NCI-H510A (cell line): ENCODE measurements at places on chromosomes 7 and 10.

DNA sequence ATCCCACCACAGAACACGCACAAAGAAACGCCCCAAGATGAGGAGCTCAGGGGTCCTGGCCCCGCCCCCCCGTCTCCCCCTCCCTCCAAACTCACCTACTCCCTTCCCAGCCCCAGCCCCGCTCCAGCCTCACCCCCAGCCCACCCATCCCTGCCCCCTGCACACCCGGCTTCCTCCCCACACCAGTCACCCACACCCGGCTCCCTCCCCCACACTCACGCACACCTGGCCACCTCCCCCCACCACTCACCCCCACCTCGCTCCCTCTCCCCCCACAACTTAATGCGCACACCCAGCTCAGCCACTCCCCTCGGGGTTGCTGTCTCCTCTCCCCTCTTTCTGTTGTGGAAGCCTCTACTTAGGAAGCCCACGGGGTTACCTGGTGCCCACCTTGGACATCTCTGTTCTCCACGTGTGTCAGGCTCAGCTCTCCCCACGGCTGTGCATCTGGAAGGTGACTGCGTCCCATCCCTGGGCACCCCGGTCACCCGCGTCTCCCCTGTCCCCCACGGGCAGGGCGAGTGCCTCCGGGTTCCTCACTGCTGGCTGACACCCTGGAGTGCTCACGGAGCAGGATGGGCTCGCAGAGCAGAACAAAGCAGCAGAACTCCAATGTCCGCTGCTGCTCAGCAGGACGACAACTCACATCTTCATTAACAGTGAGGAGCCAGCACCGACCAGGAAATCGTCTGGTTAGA, 166.8 kb downstream of the USP6NL start:
- DNase-seq: no peak

DNA sequence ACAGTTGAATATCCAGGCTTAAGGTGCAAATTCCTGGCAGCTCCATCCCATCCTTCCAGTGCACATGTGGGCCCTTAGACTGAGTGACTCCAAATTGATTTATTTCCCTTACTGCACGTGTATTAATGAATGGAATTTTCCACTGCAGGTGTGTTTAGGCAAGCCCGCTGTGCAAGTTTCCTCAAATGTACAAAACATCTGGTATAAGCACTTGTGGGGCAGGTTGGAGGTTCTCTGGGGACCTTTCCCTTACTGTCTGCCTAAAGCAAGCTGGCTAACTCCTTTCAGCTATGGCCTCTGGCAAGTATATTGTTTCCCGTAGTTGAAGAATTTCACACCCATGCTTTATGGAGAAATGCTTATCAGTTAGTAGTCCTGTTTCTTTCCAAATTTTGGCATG, 25.3 kb upstream of the GIMAP6 start:
- DNase-seq: no peak

DNA sequence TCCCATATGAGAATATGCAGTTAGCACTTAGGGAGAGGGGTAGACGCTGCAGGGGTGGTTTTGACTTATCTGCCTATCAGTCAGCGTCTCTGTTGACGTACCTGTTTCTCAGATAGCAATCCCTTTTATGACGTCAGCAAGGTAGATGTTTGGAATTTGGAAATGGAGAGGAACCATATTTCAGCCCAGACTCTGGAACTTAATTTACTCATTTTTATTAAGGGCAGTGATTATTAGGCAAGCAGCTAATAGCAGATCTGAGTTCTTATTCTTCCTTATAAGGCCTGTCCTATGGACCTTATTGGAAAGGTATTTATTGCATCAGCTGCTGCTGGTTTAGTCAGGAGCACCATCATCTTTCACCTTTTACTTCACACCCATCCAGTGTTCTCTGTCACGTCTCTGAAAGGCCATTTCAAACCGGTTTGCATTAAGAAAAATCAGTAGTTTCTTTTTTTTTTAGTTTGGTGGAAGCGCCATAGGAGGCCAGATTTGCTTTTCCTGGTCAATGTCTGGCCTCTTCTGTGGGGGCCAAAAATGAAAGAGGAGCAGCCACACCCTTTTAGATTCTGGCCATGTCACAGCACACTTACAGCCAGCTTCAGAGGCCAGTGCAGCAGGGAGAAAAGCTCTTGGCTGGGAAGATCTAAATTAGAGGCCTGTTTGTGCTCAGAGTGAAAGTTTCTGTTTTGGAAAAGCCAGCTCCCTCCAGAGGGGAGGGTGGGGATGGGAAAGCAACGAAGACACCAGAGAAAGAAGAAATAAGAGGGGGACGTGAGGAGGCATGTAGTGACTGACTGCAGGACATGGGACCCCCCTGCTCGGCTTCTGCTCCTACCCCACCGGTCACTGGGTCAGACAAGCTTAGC, 146.3 kb downstream of the TCF7L2 start:
- DNase-seq: no peak

DNA sequence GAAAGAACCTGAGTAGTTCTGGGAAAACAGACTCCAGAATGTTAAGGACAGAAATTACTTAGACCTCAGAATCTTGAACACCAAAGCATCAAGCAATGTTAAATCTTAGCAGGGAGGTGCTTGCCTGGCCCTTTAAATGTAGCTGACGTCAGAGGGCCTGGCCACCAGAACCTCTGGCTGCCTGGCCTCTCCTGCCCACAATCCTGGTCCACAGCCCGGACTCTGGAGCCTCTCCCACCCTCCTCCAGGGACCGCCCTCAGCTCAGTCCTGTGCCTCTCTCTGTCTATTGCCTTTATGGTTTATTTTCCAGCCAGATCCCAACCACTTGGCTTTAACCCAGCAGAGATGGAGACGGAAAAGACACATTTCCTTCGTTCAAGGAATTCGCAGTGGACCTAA, 42.2 kb upstream of the EGR2 start:
- DNase-seq: no peak

DNA sequence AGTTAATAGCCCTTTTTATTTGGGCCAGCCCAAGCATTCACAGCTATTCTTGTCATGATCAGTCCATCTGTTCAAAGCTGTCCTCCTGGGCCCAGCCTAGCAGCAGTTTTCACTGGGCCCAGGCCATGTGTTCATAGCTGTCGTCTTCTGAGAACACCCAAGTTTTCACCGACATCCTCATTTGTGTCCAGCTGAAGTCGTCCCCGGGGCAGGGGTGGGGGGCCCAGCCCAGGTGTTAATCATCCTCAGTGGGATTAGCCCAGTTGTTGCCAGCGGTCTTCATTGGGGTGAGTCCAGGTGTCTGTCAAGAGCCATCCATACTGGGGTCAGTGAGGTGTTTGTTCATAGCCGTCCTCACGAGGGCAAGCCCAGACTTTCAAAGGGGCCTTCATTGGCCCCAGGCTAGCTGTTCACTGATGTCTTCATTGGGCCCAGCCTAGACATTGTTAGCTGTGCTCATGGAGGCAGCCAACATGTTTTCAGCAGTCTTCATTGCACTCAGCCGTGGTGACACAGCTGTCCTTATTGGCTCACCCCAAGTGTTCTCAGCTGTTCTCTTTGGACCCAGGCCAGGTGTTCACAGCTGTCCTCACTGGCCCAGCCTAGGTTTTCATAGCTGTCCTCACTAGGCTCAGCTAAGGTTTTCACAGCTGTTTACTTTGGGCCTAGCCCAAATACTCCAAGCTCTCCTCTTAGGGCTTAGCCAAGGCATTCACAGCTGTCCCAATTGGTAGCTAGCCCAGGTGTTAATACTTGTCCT, 10.0 kb downstream of the FRG2B start:
- no peak for DNase-seq

GRCh38 chr7:2608921-2609411, 22.8 kb upstream of the TTYH3 start:
- no peak for DNase-seq
